ENCODE measurements at places on chromosomes 5 and 9.

- DNase-seq: no peak
Observed at GRCh38 chr5:66039296-66039695, 104.8 kb upstream of the SREK1 start.

DNA sequence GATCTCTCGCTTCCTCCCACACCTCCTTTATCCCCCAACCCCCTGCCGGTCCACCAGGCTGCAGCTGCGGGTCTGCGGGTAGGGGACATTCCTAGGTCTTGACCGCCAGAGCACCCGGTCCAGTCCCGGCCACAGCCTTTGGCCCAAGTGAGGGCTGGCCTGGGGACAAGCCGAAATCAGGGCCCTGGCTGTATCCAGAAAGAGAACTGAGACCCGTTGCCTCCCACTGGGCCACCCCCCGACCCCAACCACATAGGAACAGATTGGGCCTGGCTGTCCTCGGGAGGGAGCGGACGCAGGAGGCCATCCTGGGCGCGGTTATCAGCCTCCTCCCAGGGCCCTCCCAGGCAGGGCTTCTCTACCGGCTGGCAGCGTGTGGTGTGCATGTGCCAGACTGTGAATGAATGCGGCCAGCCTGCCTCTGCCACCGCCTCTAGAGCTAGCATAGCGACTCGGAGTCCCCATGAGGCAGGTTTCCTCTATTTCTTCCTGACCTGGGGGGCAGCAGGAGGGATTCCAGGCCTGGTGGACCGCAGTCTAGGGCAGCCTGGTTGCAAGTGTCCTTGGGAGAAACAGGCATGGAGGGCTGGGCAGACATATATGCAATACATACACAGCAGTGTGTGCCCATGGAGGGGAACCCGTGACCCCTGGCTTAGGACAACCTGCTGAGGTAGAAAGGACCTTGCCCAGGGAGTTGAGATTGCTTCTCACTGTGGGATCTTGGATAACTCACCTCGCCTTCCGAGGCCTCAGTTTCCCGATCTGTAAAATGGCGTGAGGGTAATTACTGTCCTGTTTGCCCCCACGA is 1.2 kb downstream of the N4BP3 start:
- DNase-seq: peak; percentile 87

DNA sequence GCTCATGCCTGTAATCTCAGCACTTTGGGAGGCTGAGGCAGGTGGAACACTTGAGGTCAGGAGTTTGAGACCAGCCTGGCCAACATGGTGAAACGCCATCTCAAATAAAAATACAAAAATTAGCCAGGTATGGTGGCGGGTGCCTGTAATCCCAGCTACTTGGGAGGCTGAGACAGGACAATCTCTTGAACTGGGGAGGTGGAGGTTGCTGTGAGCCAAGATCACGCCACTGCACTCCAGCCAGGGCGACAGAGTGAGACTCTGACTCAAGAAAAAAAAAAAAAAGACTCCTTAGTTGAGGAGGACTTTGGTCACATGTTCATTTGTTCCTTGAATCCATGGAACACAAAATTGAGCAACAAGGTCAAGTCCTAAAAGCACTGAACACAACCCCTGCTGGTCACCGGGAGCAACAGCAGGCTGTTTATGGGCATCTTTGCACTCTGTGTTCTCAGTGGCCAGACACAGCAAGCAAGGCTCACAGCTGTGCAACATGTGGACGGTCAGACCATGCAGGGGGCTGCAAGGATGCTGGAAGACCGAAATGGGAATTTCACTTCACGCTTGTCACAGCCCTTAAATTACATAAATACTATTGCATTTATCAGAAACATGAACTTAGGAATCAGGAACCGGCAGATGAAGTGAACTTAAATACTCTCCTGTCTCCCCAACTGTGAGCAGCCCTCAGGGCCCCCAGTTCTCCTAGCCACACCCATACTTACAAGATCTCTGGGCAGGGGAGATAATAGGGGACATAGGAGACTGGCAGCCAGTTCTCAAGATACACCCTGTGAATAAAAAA is 2.8 kb downstream of the GBGT1 start:
- DNase-seq: peak; percentile 51

- DNase-seq: no peak
Observed at GRCh38 chr9:109001275-109001676, 12.0 kb downstream of the CTNNAL1 start.

GRCh38 chr5:133387091-133387490 is 225.2 kb downstream of the FSTL4 start:
- no peak for DNase-seq

DNA sequence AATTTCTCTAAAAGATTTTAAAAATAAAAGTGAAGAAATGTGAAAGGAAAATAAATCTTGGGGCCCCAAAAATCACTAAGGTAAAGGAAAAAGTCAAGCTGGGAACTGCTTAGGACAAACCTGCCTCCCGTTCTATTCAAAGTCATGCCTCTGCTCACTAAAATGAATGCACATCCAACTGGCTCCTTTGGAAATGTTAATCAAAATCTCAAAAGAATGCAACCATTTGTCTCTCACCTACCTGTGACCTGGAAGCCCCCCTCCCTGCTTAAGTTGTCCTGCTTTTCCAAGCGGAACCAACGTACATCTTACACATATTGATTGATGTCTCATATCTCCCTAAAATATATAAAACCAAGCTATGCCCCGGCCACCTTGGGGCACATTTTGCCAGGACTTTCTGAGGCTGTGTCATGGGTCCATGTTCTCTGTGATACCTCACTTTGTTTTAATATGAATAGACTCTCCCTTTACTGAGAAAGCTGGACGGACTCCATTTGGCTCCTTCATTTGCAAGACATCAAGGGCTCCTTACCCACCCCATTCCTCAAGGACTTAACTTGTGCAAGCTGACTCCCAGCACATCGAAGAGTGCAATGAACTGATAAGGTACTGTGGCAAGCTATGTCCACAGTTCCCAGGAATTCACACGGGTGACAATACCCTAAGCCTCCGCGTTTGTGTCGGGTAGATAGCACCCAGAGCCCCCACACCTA is 164.3 kb downstream of the SMC2 start:
- no peak for DNase-seq

GRCh38 chr9:24590432-24590831 is 44.7 kb upstream of the IZUMO3 start:
- DNase-seq: no peak

DNA sequence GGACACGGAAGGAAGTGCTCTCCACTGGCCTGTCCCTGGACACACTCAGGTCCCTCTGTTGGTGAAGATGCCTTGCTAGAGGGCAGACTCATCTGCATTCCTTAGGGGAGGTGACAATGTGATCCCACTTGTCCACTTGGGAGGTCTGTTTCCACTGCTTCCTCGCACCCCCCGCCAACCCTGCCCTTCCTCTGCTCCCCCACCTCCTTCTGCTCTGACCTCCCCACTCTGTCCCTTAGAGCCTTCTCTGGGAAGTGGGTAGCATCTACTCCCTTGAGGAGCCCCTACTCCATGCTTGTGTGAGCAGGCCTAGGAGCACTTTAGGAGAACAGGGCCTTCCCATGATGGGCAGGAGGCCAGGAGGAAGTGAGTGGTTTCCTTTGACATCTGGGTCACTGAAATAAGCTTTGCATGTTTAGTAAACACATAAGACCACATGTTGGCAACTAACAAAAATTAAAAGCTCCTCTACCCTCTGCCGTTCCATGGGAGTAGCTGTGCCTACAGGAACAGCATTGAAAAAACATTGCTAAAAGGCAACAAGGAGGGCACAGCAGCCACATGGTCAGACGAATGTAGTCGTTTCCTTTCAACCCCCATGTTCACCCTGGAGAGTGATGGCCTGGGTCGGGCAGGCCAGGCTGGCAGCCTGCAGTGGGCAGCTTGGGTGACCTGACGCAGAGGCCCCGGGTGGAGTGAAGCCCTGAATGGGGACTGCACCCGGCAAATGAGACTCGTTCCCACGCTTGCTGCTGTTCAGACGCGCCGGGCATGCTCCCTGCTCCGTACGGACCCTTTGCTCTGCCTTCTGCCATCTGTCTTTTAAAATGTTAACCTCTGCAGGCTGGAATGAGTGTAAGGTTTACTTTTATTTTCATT is 634.0 kb downstream of the IRX1 start:
- no peak for DNase-seq

GRCh38 chr9:133732639-133733408 is 5.3 kb downstream of the SARDH start:
- DNase-seq: no peak

DNA sequence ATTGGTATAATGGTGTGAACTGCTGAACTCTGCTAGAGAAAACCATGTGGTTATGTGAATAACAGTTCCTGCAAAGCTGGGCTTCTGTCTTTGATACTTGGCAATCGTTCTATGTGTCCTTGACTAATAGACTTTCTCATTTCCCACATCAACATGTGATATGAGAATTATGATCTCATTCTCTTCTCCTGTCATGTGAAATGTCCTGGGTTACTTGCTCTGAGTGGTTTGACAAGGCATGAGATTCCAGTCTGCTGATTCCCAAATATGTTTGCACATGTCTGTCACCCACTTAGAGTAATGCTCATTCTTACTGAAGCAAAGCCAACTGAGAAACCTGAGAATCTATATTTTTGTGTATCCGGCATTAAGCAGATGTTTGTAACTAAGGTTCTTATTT is 141.2 kb downstream of the PARP8 start:
- no peak for DNase-seq

GRCh38 chr9:137368431-137369035 is 54.4 kb downstream of the EXD3 start:
- DNase-seq: no peak

DNA sequence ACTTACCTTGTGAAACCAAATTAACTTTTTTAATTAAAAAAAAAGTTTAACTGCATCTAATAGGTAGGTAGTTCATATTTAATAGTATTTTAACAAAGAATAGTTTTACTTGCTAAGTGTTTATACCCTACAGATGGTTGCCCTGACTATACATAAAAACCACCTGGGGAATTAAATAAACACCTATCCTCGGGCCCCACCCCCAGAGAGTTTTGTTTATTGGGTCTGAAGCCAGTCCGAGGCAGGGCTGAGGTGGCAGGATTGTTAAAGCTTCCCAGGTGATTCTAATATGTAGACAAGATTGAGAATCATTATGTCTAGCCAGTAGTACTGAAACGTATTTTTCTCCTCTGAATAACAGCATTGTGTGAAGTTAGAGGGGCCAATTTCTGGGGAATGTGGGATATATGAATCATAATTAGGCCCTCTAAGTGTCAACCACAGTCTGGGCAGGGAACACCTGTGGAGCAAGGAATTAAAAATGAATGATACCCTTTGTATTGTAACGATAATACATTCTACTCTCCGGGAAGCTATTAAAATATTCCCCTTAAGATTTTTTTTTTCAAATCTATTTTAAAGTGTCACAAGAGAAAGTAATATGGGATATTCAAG is 5.6 kb upstream of the PAM start:
- DNase-seq: no peak

- DNase-seq: no peak
Observed at GRCh38 chr9:92384375-92384774, 20.0 kb downstream of the OGN start.

GRCh38 chr9:75039009-75039408 is 10.9 kb upstream of the CARNMT1 start:
- no peak for DNase-seq

DNA sequence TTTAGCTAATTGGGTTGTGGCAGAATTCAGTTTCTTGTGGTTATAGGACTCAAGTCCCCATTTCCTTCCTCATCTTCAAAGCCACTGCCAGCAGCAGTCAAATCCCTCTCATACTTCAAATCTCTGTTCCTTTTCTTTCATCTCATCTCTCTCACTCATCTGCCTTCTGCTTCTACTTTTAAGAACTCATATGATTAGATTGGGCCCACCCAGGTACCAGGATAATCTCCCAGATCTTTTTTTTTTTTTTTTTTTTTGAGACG is 8.0 kb upstream of the REEP5 start:
- DNase-seq: peak; percentile 38

DNA sequence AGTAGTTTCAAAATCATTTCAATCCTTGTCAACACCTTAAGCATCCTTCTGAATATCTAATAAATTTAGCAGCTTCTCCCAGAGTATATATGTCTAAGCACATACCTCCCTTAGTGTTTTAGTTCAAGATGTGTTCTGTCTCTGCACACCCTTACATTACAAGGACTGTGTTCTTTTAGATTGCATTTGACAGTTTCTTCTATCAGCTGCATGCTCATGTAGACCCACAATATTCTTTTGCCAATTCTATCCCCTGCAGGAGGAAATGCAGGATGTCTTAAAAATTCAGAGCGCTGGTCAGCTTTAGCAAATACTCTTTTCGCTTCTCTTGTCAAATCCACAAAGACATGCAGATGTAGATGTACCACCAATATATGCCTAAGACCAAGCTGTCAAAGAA is 145.8 kb upstream of the SLC30A5 start:
- no peak for DNase-seq

- no peak for DNase-seq
Observed at GRCh38 chr5:66477596-66477995, 118.6 kb upstream of the MAST4 start.

DNA sequence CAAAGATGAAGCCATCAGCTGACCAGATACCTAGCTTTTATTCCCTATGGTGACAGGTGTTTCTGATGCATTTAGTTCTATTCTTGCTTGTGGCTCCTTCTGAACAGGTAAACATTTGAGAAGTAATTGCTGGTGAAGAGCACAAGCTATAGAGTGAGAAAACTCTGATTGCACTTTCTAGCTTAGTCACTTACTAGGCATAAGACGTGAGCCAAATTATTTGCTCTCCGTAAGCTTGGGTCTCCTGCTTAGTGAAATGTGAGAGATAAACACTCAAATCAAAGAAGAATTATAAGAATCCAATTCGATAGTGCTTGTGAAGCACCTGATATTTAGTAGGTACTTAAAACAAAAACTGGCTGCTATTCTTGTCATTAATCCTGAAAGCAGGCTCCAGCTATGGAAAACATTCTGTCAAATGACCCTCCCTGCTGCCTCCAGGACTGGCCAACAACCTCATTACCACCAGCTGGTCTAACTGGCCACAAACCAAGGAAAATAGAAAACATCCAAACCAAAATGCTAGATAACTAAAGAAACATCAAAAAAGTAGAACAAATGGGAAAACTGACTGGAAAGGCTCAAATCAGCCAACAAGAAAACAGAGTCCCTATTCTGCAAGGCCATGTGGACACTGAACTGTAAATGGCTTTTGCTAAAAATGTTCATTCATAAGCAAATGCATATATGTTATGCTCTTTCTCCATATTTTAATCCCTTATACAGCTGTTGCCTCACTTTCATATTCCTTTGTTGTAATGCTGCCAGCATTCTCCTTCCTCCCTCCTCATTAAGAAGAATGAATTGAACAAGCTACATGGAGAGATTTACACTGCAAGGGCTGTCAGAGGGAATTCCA is 616.1 kb downstream of the DTWD2 start:
- no peak for DNase-seq
